ENCODE measurements at places on chromosomes 7 and 10.

- no peak for DNase-seq
Observed at GRCh38 chr10:31034098-31034909, 2.6 kb upstream of the ZNF438 start.

- no peak for DNase-seq
Observed at GRCh38 chr7:28349637-28350036, 62.7 kb upstream of the CREB5 start.

DNA sequence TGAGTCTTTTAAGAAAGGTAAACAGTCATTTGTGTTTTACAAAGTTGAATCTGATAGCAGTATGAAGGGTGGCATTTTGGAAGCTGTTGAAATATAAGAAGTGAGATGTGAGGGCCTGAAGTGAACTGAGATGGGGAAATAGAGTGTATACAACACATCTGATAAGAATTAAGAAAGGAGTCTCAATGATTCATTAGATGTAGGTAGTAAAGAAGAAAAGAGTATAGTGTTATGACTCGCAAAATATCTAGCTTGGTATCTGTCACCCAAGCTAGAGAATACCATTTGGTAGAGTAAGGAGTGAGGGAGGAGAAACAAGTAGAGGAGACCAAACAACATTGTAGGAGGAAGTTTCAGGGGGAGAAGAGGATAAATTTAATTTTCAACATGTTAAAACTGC lies 5.3 kb downstream of the PTPN12 start:
- no peak for DNase-seq

- DNase-seq = no peak
Observed at GRCh38 chr10:35387768-35388167, 51.5 kb downstream of the CCNY start.

GRCh38 chr10:4390219-4390618 lies 435.8 kb upstream of the AKR1E2 start:
- no peak for DNase-seq

- DNase-seq = no peak
Observed at GRCh38 chr10:105742184-105742583, 1101.1 kb downstream of the SORCS3 start.

GRCh38 chr10:121503587-121504051 lies 94.6 kb downstream of the FGFR2 start:
- no peak for DNase-seq

DNA sequence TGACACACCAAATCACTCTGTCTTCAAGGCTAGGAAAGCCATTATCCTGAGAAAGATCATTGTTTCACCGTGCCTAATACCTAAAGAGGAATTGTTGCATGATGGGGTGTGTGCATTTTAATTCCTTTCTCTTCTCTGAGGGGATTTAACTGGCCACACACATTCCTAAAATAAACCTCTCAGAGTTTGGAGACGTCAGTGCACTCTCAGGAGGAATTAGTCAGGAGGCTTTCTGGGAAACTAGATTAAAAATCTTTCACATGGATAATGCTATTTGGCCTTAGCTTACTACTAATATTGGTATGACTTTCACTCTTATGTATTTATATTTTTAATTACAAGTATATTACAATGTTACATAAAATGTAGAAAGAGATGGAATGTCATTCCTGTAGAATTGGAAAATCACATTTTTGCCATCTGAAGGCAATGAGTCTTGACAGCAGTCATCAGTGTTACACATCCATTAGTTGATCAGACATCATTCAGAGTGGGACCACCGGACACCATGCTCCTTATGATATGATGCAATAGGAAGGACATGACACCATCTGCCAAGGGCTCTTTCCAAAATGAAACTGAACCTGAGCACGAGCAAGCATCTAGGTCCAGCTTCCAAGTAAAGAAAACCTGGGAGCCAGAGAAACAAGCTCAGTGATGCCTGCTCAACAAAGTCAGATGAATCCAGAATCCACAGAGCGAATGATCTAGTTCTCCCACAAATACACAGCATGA lies 43.1 kb upstream of the TMEM273 start:
- DNase-seq = no peak

DNA sequence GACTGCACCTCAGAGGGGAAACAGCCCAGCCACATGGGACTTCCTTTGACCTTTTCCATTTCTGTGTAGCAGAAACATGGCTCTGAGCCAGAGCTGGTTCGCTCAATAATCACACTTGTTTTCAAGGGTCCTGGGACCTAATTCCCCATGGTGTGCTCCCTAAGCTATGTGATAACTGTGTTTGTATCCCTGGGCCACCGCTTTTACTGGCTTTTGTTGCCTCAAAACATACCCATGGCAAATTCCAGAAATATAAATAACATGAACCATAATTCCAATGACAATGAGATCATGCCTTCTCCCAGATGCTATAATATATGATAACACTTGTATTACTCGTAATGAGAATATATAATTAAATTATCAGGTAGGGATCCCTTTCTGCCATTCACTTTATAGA lies 196.4 kb downstream of the GFRA1 start:
- no peak for DNase-seq

DNA sequence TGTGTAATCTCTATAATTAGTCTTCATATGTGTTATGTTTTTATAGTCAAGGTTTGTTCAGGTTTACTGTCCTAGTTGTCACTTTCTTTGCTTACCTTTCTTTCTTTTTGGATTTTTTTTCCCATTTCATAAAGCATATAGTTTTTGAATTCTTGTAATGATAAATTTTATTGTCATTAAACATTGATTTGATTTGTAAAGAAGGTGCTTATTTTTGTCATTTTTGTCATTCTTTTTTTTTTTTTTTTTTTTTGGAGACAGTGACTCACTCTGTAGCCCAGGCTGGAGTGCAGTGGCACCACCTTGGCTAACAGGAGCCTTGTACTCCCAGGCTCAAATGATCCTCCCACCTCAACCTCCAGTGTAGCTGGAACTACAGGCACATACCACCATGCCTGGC lies 9.6 kb upstream of the MINDY3 start:
- no peak for DNase-seq

DNA sequence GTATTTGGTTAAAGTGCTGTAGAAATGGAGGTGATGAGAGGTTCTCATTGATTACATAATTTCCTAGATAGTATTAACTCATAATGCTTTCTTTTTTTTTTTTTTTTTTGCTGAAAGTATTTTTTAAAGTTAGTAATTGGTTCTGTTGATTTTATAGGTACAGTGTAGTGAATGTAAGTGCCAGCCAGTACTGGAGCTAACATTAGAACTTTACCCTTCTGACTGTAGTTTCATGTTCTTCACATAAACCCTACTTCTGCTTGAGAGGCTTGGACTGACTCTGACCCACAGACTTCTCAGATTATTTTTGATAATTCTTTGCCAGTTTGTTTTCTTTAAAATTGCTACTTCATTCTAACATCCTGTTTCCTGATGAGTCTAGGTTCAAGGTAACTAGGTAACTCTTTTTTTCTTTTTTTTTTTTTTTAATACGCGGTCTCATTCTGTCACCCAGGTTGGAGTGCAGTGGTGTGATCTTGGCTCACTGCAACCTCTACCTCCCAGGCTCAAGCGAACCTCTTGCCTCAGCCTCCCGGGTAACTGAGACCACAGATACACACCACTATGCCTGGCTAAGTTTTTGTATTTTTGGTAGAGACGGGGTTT lies 92.2 kb upstream of the OIT3 start:
- DNase-seq = no peak
